ENCODE measurements at places on chromosomes 11 and 22. TPM values are rescaled to one million over a fixed set of nuclear protein-coding genes. Genes with fewer than 3 reads are reported as not detected.

DNA sequence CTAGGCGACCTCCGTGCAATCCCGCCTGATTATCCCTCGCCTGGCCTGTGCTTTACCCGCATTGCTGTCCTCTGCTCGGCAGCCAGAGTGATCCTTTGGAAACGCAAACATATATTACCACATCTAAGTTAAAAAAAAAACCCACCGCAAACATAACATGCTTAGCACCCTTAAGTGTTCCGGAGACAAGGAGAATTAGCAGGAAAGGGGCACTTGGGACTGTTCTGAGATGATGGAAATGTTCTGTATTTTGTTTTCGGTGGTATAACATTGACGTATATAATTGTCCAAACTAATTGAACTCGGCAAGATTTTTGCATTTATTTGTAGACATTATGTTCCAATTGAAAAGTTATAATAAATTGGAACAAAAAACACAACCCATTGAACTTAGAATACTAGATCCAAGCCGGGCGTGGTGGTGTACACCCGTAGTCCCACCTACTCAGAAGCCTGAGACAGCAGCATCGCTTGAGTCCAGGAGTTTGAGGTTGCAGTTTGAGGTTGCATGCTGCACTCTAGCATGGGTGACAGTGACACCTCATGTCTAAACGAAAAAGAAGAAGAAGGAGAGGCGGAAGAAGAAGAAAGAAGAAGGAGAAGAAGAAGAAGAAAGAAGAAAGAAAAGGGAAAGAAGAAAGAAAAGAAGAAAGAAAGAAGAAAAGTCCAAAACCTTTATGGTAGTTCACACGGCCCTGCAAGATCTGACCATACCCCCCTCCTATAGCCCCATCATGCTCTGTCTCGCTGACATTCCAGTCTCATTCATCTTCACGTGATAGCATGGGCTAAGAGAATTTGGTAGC is 604 bp upstream of the POLR3H start:
- DNase-seq: no peak

DNA sequence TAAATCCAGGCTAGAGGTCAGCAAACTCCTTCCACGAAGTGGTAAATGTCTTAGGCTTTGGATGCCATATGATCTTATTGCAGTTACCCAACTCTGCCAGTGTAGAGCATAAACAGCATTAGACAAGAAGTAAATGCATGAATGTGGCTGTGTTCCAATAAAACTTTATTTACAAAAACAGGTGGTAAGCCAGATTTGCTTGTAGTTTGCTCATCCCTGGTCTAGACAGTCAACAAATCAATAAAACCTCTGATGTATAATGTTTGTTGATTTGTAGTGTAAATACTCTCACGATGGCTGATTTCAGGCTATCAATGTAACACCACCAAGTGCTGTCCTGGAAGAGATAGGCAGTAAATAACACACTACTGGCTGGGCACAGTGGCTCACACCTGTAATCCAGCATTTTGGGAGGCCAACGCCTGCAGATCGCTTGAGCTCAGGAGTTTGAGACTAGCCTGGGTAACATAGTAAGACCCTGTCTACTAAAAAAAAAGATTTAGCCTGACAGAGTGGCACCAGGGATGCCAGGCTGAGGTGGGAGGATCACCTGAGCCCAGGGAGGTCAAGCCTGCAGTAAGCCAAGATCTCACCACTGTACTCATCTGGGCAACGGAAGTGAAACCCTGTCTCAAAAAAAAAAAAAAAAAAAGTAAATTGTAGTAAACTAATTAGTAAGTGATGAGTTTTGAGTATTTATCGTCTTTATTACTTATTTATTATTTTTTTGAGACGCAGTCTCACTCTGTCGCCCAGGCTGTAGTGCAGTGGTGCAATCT is 6.9 kb upstream of the CATSPER1 start:
- no peak for DNase-seq

- DNase-seq: no peak
Measured at GRCh38 chr11:11010624-11011127, 152.8 kb upstream of the ZBED5 start.

GRCh38 chr22:38081941-38082828 is 1.8 kb downstream of the SLC16A8 start:
- DNase-seq: no peak

GLB1L2 gene
- polyA plus RNA-seq: 28.7 TPM

HORMAD2 gene
- polyA plus RNA-seq: not detected

MOV10L1 gene
- 0.95 TPM for polyA plus RNA-seq

SLC22A12 gene
- polyA plus RNA-seq: 5.7 TPM

FAU gene
- polyA plus RNA-seq: 910 TPM
